HCT116 (cell line): ENCODE measurements at places on chromosomes 7 and 10.

GRCh38 chr7:154965014-154965413, 37.9 kb downstream of the PAXIP1 start:
- DNase-seq: no peak

GRCh38 chr10:69710008-69710888, 80.2 kb downstream of the FAM241B start:
- no peak for DNase-seq

DNA sequence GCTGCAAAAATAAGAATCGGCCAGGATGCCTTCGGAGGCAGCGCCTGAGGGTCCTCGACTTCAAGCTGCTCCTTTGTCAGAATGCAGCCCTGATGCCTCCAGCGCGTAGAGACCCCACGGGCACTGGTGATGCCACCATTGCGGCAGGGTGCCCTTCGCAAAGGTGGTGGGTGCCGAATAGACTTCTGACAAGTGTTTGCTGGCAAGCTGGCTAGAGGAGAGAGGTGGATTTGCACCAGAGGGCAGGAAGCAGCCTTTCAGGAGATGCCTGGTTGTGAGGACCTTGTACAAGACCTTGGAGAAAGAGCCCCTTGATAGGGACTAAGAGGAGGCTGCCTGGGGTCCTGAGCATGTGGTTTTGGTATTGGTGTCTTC, 103.2 kb upstream of the PPIF start:
- no peak for DNase-seq

DNA sequence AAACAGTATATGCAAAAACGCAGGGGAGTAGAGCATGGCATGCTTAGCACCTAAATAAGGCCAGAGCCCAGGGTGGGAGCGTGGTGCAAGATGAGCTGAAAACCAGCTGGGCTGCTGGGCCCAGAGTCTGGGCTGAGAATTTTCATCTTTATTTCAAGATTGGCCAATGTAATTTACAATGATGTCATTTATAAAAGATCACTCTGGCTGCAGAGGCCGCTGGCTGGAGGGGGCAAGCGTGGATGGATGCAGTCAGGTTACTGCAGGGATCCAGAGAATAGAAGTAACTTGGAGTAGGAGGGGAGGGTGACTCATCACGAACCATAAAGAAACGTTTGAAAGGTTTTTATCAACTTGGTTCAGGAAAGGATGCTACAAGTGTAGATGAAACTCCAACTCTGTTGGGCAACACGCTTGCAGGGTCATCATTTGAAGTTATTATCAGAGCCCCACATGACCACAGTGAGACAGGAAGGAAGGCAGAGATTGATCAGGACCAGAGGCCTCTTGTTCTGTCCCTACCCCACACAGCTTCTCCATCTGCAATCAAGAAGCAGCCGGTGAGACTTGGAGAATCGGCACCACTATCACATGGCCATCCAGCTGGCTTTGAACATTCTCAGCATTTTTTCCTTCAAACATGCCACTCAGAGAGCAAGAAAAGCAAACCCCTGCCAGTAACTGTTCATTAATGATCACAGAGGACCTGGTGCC, 49.2 kb downstream of the ODAD2 start:
- DNase-seq: no peak

DNA sequence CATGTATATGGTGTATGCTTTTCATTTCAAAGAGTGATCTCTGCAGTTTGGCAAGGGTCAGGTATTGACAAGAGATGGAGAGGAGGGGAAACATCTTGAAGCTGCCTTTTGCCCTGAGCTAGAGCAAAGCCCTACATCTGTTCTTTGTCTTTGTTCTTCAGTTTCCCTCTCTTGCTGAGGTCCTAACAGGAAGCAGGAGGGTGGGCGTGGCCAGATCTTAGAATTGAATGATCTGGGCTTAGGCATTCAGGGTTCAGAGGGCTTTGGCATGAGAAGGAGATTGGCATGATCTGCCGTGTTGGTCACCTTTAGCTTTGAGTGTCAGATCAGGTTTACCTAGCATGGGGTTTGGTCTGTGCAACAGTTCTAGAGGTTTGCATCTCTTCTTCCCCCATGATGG, 41.3 kb downstream of the LRMDA start:
- no peak for DNase-seq

DNA sequence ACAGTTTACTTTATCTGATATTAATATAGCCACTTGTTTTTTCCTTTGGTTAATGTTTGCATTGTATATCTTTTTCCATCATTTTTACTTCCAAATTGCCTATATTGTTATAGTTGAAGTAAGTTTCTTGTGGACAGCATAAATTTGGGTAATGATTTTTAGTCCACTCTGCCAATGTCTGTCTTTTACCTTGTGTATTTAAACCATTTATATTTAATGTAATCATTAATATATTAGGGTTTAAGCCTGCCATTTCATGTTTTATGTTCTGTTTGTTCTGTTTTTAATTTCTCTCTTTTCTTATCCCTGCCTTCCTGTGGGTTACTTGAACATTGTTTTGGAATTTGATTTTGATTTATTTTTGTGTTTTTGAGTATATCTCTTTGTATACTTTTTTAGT, 12.8 kb upstream of the NOD1 start:
- no peak for DNase-seq

- DNase-seq: peak; percentile 81
Observed at GRCh38 chr10:68550747-68551411, 9.3 kb upstream of the TET1 start.

GRCh38 chr10:5663692-5664427, 2.5 kb downstream of the ASB13 start:
- no peak for DNase-seq

DNA sequence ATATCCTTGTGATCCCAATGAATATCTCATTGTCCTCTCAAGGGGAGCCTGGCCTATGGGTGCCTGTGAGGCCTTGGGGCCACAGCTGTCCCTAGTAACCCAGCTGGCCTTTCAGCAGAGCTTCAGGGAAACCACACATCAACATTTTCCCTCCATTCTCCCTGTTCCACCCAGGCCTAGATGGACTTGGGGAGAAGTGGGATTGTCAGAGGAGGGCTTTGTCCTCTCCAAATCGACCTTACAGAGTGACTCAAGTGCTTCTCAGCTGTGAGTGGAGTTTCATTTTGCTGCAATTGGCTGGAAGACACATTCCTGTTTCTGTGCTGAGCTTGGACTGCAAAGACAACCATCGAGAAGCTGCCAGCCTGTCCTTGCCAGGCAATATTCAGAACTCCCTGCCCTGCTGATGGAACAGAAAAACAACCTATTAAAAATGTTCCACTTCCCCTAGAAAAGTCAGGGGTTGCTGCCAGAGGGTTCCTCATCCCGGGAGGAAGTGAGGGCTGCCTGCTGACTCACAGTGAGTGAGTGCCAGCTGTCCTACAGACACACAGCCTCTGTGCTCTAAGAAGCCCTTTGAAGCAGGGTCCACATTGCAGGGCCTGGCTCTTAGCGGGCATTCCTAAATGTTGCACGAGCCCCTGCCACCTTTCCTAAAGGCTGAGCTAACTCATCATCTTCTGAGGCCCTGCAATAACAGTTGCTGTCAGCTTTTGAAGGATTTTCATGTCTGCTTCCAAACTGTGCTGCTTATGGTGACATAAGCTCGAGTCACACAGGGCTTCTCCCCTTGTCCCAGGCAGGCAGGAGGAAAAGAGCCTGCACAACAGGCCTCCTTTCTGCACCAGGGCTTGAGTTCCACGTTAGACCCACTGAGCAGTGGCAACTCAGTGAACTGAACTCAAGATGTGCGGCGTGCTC, 20.5 kb downstream of the STRA8 start:
- peak; percentile 29 for DNase-seq

GRCh38 chr7:3089493-3089892, 45.8 kb upstream of the CARD11 start:
- no peak for DNase-seq

DNA sequence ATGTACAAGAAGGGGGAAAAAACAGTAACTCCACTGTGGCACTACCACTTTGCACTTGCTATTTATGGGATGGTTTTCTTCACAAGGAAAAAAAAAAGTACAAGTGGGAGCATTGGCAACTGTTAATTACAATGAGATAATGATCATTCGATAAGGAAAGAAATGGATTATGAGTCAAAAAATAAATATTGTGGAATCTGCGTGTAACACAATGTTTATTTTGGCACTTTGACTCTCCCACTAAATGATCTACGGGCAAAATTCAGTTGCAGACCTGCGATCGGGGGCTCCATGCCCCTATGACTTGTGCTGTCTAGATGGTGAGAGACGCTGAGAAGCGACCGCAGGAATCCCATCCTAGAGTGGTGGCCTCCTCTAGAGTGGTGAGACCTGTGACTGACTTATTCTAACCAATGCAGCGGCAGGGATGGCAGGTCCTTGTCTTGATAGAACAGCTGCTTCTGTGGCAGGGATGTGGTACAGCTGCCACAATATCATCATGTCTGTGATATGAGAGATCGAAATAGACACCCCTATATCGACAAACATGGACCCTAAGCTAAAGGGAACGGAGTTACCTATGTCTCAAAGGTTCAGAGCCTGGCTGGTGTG, 345.0 kb upstream of the KLF6 start:
- no peak for DNase-seq

DNA sequence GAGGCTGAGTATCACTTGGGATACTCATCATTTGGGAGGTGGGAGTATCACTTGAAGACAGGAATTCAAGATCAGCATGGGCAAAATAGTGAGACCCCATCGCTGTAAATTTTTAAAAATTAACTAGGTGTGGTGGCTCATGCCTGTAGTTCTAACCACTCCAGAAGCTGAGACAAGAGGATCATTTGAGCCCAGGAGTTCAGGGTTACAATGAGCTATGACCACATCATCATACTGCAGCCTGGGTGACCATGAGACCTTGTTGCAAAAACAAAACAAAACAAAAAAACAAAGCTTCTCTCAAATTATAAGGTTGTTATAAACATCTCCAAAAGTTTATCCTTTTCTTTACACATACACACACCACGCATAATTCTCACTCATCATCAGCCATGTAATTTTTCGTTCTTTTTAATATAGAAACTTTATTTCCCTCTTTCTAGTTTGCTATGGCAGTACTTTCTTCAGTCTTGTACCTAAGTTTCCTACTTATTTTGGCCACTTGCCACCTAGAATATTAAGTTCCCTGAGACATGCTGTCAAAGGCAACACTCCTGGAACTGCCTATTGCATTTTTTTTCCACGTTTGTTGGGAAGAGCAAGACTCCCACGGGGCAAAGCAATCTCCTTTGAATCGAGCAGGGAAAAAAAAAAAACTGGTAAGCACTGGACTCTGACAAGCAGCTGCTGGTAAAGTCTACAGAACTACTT, 37.1 kb downstream of the SKIDA1 start:
- DNase-seq: no peak

- DNase-seq: no peak
Observed at GRCh38 chr10:51260376-51260775, 186.1 kb downstream of the PRKG1 start.

GRCh38 chr7:131722371-131722770, 165.9 kb upstream of the PODXL start:
- DNase-seq: no peak

DNA sequence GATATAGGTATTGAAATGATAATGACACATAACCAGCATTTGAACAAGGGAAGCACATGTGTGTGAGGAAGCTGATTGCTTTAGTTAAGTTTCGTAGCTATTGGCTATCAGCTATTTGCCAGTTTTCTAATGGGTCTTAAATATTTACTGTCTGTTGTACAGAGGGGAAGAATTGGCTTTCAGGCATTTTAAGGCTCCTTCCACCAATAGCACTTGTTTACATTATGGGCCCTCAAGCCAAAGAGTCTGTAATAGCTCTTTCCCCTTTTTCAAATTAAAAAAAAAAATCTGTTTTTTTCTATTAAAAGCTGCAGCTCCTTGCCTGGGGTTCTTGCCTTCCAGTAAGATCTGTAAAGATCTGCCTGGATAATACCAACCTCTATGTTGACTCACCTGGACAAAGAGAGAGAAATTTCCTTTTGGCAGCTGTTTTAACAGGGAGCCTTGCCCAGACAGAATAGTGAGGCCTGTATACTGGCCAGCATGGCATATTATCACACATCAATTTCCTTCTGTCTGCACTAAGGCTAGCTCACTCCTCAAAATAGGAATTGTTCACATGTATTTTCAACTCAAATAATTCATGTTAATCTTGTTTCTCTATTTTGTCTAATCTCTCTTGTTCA, 104.7 kb upstream of the LRGUK start:
- DNase-seq: no peak

- no peak for DNase-seq
Observed at GRCh38 chr7:50349399-50349798, 44.9 kb downstream of the IKZF1 start.

GRCh38 chr10:69180525-69181204, 631 bp downstream of the SUPV3L1 start:
- DNase-seq: no peak

GRCh38 chr7:129729511-129729910, 118.0 kb downstream of the NRF1 start:
- no peak for DNase-seq

DNA sequence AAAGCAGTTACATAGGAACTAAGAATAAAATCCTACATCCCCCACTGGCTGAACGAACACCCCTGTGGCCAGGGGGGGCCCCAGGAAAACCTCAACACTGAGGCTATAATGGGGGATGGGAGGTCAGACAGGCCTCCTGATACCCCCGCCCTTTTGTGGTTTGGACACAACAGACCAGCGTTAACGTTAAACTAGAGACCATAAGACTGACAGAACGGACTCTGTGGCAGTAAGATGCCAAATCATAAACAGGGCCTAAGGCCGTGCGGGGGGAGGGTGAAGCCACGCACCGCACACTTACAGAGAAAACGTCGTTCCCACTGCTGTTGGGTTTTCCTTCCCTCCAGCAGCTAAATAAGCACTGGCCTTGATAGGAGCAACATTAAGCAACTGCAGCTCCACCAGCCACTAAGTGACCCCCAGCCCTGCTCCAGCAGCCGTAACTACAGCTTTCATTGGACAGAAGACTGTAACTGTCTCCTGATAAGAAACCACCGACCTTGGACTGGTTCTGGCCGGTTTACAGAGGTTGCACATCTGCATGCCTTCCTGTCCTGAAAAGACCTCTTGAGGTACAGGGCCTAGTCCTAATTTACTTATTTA, 3.4 kb upstream of the PPP2R2D start:
- no peak for DNase-seq

DNA sequence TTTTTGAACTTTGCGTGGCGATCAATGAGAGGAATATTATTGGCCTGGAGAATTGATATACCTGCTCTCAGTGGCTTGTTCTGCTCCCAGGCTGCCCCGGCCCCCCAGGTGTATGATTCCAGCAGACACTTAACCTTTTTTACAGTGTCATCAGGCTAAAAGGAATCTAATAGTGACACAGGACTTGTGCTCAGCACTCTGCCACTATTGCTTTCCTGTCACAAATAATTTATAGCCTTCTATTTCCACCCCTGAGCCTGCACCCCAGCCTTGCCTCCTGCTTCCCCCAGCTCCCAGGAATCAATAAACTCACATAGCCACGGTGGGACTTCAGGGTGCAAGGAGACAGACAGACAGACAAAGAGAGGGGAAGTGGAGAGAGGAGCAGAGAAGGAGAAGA, 28.3 kb downstream of the PAX2 start:
- DNase-seq: no peak

GRCh38 chr7:55190511-55191160, 171.8 kb downstream of the EGFR start:
- DNase-seq: no peak

DNA sequence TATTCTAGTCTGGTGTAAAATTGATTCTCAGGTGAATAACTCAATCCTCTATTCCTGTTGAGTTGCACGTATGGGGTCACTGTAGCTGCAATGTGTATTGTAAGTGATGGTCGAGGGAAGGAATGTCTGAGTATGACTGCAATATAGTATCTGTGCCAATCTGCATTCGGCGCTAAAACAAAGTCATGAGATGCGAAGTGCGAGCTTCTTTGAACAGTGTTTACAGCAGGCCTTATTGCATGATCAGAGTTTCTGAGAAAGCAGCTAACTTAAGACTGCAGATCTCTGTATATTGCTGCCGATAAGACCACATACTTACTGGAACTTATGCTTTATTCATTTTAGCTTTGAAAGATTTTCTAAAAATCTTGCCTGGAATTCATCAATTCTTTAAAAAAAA, 341.7 kb upstream of the BMPER start:
- no peak for DNase-seq
